HCEC 1CT (cell line): ENCODE measurements at places on chromosomes 2 and 18.

GRCh38 chr2:205936446-205936845 lies 149.5 kb downstream of the INO80D start:
- DNase-seq: no peak

DNA sequence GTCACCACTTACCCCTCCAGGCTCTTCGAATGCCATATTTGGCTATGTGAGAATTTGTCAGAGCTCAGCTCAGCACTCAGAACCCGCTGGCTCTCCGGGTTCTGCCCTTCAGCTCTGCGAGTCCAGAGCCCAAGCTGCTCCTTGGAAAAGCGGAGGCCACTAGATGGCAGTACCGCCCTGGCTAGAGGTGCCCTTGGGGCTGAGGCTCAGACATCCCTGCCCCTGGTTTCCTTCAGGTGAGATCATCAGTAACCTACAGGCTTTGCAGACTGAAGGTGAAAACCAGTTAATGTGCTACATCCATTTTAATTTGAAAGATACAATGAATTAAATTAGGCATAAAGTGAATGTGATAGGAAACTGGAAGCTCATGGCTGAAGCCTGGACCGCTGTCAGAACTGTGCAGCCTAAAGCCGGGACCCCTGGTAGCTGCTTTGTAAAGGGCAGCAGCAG lies 285.6 kb downstream of the AGAP1 start:
- peak; percentile 55 for DNase-seq

- DNase-seq: no peak
Observed at GRCh38 chr18:75110846-75111415, 98.0 kb downstream of the PTGR3 start.

DNA sequence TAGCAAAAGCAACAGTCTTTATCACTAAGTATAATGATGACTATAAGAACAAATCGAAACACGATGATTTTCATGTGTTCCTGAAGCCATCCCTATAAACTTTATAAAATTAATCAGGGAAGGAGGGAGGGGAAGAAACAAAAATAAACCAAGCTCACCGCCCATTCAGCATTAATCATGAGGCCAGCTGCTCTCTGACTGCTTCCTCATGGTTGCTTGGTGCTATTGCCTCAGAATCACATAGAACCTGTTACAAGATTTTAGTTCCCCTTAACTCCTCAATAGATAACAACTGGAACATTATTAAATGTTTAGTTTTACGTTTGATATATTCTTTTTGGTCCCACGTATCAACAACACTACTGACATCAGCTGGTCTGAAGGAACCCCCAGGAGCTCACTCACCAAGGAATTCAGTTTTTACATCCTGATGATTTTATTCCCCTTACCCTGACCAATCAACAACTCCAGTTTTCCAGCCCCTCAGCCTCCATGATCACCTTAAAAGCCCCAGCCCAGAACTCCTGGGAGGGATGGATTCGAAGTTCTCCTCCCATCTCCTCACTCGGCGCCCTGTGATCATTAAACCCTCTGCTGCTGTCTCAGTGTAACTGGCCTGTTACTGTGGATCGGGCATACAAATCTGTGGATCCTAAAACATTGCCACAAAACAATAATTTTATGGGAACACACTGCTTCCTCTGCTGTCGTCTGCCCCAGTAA lies 10.6 kb upstream of the HNRNPLL start:
- DNase-seq: peak; percentile 58

GRCh38 chr2:76946631-76947145 lies 575.5 kb downstream of the LRRTM4 start:
- no peak for DNase-seq

- no peak for DNase-seq
Observed at GRCh38 chr2:217834057-217834620, 168.7 kb downstream of the TNS1 start.

GRCh38 chr2:101881131-101881530 lies 110.6 kb upstream of the IL1R2 start:
- no peak for DNase-seq

GRCh38 chr18:24560511-24560981 lies 100.1 kb downstream of the HRH4 start:
- no peak for DNase-seq

GRCh38 chr2:176652300-176653182 lies 383.3 kb downstream of the MTX2 start:
- peak; percentile 77 for DNase-seq

DNA sequence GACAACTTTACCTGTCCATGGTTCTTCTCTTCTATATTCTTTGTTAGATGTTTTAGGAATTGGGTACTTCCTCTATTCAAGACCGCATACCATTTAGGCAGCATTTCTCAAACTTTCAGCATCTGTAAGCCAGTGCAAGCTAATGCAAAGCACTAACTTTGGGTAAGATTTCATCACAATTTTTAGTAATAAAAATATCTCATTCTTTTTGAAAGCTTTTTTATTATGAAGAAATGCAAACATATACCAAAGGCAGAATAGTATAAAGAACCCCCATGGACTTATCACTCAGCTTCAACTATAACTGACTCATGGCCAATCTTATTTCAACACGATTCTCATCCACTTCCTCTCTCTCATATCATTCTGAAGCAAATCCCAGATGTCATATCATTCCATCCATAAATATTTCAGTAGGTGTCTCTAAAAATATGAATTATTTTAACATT lies 32.9 kb downstream of the INO80C start:
- no peak for DNase-seq

DNA sequence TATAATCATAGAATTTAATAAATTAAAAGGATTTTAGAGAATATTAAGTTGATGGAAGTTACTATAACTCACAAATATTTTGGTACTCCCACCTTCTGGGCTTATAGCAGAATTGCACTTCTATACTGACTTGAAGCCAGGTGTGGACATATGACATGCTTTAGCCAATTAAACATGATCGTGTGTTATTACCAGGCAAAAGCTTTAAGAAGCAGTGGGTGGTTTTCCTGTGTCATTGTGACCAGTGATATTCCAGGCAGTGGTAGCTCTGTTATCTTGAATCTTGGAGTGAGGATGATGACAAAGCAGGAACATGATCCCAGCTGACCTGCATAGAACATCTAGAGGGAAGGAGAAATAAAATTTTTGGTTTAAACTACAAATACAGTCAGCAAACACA lies 370.9 kb upstream of the ZEB2 start:
- DNase-seq: peak; percentile 35

GRCh38 chr2:241974851-241975592 lies 105.5 kb downstream of the RTP5 start:
- no peak for DNase-seq

- no peak for DNase-seq
Observed at GRCh38 chr2:160696087-160696452, 202.5 kb upstream of the RBMS1 start.

- no peak for DNase-seq
Observed at GRCh38 chr2:164734196-164734595, 107.4 kb downstream of the COBLL1 start.

GRCh38 chr2:102002228-102002627 lies 10.5 kb downstream of the IL1R2 start:
- DNase-seq: no peak

DNA sequence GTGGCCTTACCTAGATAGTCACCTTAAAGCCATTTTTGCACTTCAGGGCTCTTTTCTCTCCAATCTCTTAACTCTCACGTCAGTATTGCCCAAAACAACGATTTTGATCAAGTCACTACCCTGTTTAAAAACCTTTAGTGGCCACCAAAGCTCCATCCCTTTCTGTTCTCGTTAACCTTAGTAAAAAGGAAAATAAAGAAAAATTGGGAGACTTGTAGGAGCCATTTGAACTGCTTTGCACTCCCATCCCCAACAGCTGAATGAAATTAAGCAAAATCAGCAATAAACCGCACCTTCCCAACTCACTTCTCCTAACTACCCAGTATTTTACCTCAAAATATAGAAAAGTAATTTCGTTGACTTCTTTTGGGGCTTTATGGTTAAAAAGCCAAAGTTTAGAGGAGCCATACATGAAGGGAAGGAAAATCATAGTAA lies 686 bp upstream of the ARL5A start:
- no peak for DNase-seq

DNA sequence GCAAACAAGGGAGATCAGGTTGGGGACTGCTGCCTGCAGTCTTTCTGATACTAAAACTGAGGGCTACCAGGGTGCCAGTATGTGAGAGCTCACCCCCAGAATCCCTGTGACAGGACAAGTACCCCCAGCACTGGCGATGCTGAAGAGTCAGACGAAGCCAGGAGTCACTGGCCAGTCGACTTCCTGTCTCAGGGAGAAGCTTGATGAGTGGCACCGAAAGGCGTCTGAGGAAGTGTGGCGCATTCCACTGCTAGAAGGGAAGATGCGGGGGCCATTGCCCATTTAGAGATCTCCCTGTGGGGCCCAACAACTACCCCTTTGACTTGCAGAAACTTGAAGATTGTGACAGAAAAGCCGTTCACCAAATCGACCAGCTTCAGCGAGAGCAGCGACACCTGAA lies 22.0 kb downstream of the MXD1 start:
- DNase-seq: no peak

- no peak for DNase-seq
Observed at GRCh38 chr2:134625311-134625710, 93.5 kb downstream of the TMEM163 start.

GRCh38 chr2:231503766-231504165 lies 26.5 kb downstream of the NMUR1 start:
- no peak for DNase-seq

GRCh38 chr2:221019668-221020067 lies 552.4 kb downstream of the EPHA4 start:
- DNase-seq: no peak

DNA sequence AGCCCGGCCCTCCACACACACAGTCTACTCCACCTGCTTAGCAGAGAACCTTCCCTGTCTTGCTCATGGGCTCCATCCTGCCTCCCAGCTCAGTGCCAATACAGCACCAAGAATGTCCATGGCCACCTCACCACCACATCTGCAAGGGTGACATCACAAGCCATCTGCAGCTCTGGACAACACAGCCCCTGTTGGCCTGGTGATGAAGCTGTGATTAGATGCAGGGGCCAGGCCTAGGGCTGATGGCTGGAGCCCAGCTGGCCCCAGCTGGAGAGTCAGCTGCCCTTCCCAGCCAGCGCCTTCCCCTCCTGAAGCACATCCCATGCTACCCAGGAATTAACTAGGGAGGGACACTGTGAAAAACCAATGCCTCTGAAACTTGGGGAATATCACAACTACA lies 91.1 kb downstream of the TTC32 start:
- DNase-seq: no peak

GRCh38 chr2:44246436-44246835 lies 28.8 kb upstream of the SLC3A1 start:
- DNase-seq: no peak

DNA sequence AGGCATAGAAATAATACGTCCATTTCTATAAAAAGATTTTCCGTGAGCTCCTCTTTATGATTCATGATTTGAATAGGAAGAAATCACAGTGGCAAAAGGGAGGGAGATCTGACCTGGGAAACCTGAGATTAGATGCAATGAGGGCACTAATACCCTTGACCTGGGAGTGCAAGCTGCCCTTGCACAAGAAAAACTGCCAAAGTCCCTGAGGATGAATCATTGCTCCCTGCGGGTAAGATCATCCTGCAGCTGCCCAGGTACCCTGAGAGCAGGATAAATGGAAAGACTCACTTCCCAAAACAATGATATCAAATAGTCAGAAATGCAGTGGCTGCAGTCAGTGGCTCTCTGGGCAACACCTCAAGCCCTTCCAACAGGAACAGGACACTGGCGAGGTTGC lies 11.6 kb downstream of the FHL2 start:
- DNase-seq: peak; percentile 26

GRCh38 chr2:3305952-3306351 lies 71.7 kb downstream of the EIPR1 start:
- no peak for DNase-seq

- no peak for DNase-seq
Observed at GRCh38 chr2:46119453-46119852, 177.8 kb upstream of the EPAS1 start.

GRCh38 chr18:42444349-42444748 lies 489.3 kb downstream of the PIK3C3 start:
- DNase-seq: no peak

DNA sequence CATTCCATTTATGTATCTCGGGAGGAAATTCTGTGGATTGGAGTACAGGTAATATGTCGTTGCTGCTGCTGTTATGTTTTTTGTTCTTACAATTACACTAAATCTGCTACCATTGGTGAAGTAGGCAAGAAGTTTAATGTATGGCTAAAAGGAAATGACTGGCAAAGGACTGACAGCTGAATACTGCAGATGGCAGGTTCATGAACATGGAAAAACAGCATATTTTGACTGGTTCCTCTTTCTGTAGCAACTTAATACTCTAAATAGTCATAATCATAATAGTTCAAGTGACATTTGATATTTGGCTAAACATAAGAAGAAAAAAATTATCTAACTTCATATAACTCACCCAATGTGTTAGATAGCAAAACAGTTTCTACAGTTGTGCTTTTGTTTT lies 84.5 kb upstream of the PGAP1 start:
- DNase-seq: no peak

DNA sequence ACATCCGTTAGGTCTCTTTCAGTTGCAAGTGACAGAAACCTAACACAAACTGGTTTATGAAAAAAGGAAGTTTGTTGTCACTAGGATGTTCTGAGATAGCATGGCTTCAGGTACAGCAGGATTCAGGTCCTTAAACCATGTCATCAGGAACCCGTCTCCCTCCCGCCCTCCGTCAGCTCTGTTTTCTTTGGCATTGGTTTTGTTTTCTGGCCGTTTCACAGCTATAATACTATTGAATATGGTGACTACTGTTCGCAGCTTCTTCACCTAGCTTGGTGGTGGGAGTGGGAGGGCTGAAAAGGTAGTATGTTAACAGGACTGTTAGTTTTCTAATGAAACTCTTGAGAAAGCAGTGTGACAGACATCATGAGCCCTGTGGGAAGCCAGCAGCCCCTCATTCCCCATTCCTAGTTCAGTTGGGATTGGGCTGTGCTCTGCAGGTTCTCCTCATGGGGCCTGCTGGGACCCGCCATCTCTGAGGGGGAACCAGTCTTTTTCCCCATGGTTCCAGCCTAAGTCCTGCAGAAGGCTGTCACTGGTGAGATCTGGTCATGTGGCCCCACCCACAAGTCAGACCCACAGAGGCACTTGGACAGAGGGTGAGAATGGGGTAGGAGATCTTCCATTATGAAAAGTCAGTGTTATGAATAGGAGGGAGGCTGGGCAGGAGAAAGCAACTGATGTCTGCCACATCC lies 12.1 kb downstream of the PTMA start:
- no peak for DNase-seq

DNA sequence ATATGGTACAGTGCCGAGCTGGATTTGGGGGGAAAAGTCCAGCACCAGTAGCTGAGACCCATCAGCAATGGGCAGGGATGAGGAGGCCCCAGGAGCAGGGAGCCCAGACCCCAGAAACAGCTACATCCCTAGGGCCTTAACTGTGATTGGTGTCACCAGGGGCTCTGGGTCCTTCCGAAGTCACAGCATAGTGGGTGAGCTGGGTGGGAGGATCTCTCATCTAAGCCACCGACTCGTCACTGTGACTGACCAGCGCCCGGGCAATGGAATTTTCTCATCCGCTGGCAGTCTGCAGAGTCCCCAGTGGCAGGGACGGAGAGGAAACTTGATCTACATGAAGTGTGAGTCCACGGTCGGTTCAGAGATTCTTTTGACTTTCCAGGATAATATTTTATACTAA lies 186.5 kb downstream of the SH3BP4 start:
- no peak for DNase-seq
